ENCODE measurements at places on chromosomes 12 and 14. TPM values are rescaled to one million over a fixed set of nuclear protein-coding genes. Genes with fewer than 3 reads are reported as not detected.

The LYZ gene
- 21.1 TPM for polyA plus RNA-seq

The CYP27B1 gene
- 0.66 TPM for polyA plus RNA-seq

The WIF1 gene
- polyA plus RNA-seq, result not detected

The CLEC7A gene
- polyA plus RNA-seq, result 3.4 TPM

The KCNJ8 gene
- not detected for polyA plus RNA-seq

The EFS gene
- not detected for polyA plus RNA-seq

The PLEKHG7 gene
- polyA plus RNA-seq, result 7.5 TPM

The PRIMA1 gene
- polyA plus RNA-seq, result not detected

The HSPB8 gene
- polyA plus RNA-seq, result not detected

The GRIP1 gene
- 0.22 TPM for polyA plus RNA-seq

The FOXG1 gene
- polyA plus RNA-seq, result not detected

The BTG1 gene
- 382 TPM for polyA plus RNA-seq

The DRAM1 gene
- 2.7 TPM for polyA plus RNA-seq

The MANSC4 gene
- 0.25 TPM for polyA plus RNA-seq

The PRB2 gene
- polyA plus RNA-seq, result not detected

The P2RX7 gene
- 6.3 TPM for polyA plus RNA-seq
